Tibial nerve (tissue), 4 donors: ENCODE measurements at places on chromosomes 12 and 14. TPM values are rescaled to one million over a fixed set of nuclear protein-coding genes. Genes with fewer than 3 reads are reported as not detected.

Gene AICDA
- 0.39 TPM for total RNA-seq

Gene USP5
- total RNA-seq = 55.8 TPM

Gene FAM222A
- total RNA-seq = 2.5 TPM

Gene WIF1
- total RNA-seq = not detected

Gene SLC22A17
- 57.6 TPM for total RNA-seq

Gene TMEM117
- 24.9 TPM for total RNA-seq

Gene SDR9C7
- not detected for total RNA-seq

Gene KRT79
- not detected for total RNA-seq
